GDM1 (cell line): ENCODE measurements at places on chromosomes 1 and 21.

GRCh38 chr1:29213055-29213454 lies 17.7 kb downstream of the MECR start:
- no peak for DNase-seq

DNA sequence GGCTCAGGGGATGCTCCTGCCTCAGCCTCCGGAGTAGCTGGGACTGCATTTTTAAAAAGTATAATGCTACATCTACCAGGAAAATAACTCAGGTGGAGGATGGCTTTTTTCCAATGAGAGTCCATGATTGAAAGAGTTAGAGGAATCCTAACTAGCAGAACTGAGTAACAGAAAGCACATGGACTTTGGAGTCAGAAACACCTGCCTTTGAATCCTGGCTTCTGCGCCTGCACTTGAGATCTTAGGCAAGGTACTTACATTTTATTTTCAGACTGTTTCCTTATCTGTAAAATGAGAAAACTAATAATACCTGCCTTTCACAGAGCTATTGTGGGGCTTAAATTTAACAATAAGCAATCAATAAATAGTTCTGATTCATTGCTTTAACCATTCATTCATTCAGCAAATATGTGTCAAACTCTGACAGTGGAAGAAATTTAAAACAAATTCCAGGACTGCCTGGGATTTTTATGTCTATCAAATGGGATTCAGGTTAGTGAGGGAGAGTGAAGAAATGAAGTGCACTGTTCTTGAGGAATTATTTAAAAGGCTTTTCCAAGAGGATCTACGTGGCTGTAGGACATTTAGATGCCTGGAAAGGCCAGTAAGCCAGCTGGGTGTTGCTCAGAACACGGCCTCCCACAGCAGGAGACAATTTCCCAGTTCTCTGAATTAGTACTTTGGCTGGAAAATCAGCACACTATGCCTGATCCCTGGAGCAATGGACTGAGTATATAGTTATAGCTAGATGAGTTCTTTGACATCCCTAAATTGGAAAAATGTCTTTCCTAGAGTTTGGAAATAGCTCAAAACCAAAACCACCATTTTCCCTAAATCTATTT lies 12.8 kb upstream of the LBR start:
- no peak for DNase-seq

GRCh38 chr1:110676970-110677369 lies 2.2 kb upstream of the KCNA3 start:
- no peak for DNase-seq

DNA sequence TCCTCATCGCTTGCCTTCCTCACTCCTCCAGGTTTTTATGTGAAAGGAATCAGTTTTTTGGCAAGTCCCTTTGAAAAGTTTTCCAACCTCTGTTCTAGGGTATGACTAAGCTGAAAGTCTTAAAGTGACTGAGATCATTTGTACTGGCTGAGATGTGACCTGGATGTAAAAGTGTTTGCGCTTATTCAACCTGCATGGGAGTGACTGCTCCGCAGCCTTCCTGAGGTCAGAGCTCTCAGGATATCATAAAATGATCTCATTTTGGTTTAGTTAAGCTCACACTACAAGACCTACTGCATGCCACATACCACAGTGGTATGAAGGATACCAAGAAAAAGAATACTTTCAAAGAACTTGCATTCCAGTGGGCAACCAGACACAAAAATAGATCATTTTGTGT lies 29.8 kb upstream of the TADA1 start:
- no peak for DNase-seq

- DNase-seq = no peak
These were observed 26.1 kb upstream of the GTF2B start for GRCh38 chr1:88917321-88918025.

- DNase-seq = no peak
These were observed 73.2 kb downstream of the BCAR3 start for GRCh38 chr1:93608187-93609109.

- DNase-seq = peak; percentile 66
These were observed 553 bp downstream of the TTC3 start for GRCh38 chr21:37073417-37074196.

- DNase-seq = no peak
These were observed 60.6 kb upstream of the USH2A start for GRCh38 chr1:216483672-216484401.

GRCh38 chr1:226491093-226491850 lies 57.3 kb upstream of the STUM start:
- DNase-seq = no peak

DNA sequence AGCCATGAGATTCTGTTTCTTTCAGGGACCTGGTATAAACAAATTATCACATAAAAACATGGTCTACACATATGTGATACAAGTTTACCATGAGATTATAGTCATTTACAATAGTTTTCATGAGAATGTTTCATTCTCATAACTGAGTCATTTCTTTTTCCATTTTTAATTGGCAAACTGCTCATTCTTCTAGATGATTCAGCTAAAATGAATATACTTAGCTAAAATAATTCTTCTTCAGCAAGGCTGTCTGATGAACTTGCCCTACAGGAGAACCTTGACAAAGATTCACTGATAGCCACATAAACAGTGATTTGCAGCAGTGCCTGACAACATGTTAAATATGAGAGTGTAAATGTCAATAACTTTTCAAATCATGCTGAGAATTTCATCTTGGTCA lies 253.2 kb downstream of the FMN2 start:
- DNase-seq = no peak

DNA sequence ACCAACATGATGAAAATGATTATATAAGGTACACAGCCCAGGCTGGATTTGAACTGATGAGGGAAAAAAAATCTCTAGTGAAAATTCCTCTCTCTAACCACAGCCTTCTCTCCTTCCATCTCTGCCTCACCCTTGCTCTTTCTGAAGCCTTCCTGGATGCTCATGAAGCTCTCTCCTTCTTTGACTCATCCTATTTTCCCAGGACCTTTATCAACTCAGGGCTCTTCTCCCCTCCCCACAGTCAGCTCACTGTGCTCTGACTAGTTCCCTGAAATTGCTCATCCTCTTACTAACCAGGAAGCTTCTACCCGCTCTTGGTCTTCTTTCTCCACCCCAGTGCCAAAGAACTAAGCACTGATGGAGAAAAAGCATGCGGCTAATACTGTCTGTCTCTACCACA lies 46.4 kb upstream of the ERG start:
- no peak for DNase-seq

DNA sequence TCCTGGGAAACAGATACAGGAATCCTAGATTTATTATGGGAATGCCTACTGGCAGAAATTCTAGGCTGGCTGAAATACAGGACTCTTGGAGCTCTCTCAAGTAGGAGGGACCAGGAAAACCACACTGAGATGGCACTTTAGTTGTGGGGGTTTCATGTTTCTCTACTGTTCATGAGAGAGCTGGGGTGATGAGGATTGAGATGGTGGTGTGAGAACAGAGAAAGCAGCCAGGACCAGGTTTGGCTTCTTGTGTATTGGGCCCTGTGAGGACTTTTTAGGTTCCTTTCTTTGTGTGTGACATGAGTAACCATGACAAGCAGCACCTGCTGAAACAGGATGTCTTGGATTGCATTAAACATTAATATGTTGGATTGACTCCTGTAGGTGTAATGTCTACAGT lies 4.9 kb downstream of the ARID1A start:
- no peak for DNase-seq

GRCh38 chr1:118984722-118985639 lies 3.2 kb downstream of the TBX15 start:
- DNase-seq = no peak

- no peak for DNase-seq
These were observed 28.5 kb downstream of the NIBAN1 start for GRCh38 chr1:184945678-184946412.

DNA sequence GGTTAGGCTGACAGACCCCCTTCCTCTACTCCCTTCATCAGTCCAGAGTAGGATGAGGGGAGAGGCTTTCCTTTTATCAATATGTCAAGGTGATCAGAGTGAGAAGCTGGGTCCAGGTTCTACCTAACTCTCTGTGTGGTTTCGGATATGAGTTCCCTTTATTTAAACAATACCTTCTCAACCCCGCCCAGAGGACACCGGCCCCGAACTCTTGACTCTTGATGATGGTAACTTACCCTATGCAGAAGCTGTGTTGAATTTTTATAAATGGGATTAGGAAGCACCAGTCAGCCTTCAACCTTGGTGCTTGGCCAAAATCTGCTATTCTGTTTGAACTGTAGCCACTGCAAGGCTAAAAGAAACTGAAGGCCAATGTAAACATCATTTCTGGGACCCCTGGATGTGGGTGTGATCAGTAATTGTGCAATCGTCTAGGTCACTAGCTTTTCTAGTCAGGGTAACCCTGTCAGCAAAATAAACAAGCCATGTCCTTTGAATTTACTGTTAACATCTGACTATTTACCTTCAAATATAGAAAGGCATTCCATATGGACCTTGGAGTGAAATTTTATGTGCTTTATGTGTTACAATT lies 398.3 kb downstream of the SEC16B start:
- DNase-seq = no peak

DNA sequence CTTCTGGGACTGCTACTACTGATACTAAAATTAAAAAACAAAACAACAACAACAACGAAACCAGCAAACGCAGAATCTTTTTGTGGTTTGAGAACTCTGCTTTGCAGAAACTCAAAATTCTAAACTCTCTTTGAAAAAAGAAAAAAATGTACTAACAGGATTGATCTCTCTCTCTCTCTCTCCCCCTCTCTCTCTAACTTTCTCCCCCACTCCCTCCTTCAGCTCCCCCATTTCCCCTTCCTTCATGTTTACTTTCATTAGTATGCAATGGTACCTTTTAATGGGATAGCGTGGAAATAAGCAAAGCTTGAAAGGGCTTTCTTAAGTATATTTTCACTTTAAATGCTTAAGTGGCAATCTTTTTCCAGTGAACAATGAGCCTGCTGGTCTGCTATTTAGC lies 562.6 kb upstream of the ADGRL2 start:
- no peak for DNase-seq

DNA sequence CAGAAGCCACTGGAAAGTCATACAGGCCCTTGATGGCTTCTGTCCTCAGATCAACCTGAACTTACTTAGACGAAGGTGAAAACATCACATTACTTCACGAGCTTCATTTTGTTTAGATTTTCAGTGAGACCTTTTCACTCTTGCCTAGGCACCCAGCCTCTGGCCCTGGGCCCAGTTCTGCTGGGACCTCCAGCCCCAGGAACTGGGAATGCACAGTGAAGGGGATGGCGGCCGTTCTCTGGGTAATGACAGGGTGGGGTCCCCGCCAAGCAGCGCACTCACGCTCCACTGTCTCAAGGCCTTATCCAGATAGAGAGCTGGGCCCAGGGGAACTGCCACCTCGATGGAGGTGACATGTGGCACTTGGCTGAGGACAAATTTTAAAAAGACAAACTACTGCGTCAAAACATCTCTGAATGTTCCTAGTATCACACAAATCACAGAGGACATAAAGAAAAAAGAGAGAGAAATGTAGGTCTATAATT lies 54.8 kb downstream of the NPHP4 start:
- DNase-seq = no peak

DNA sequence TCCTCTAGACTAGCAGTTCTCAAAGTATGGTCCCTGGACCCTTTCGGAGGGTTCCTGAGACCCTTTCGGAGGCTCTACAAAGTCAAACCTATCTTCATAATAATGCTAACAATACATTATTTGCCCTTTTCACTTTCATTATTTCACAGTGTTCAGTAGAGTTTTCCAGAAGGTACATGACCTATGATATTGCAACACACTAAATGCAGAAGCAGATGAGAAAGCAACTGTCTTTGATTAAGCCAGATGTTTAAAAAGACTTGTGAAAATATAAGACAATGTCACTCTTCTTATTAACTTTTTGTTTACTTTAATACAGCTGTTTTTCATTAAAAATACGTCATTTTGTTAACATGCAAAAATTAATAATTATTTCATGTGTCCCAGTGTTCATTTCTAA lies 5.8 kb downstream of the KCNJ10 start:
- DNase-seq = no peak

DNA sequence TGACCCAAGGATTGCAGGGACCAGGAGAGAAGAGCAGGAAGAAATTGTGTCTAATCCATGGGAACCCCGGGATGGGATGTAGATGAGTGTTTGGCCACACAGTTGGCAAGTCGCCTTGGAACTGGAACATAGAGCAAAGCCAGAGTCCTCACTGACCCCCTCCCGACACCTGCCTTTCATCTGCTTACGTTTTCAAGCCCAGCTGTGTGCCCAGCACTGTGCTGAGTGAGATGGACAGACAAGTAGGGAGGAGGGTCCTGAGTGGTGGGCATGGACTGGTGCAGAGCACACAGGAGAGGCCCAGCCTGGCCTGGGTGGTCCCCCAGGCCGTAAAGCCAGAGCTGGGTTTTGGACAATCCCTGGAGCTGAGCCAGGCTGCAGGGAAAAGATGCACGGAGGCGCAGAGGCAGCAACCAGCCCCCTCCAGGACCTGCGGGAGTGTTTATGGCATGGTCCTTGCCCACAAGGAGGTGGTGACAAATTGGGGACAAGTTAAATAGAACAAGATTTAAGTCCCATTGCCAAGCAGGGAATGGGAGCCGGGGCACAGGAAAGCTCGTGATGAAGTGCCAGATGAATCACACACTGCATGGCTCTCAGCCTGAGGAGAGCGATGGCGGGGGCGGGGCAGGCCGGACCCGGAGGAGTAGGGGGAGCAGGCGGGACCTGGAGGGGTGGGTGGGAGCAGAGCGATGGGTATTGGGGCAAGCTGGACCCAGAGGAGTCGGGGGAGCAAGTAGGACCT lies 157.8 kb upstream of the VAMP3 start:
- no peak for DNase-seq

GRCh38 chr1:188365874-188366273 lies 1537.1 kb downstream of the PLA2G4A start:
- no peak for DNase-seq

DNA sequence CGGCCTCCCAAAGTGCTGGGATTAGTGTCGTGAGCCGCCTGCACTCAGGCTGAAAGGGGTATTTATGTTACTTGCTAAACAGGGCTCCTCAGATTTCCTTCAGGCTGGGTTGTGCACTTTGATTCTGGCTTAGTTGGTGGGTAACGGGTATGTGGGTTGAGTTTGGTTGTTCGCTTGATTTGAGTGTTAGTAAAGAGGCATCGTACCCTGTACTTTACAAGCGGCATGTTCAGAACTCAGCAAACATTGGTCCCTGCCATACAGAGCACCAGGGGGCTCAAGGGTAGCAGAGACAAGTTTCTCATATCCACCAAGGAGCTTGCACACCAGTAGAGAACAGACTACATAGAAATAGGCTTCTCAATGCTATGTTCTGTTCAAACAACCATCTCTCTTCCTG lies 147.8 kb downstream of the PGBD5 start:
- no peak for DNase-seq

DNA sequence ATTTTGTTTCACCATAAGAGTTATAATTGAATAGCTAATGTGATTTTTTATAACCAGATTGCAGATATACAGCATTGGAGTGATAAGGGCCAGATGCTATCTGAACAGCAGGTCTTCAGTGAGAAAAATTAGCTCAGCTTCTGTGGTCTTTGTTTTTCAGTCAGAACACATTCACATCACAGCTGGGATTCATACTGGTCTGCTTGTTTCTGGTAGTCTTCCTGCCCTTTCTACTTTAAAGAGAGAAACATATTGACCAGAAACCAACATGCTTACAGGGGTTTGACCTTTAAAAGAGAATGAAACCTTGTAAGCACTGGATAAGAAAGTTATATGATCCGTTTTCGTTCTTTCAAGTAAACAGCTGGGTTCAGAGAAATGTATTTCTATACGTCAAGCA lies 213.7 kb upstream of the TMPRSS15 start:
- no peak for DNase-seq
